ENCODE measurements at places on chromosomes 2 and 18. TPM values are rescaled to one million over a fixed set of nuclear protein-coding genes. Genes with fewer than 3 reads are reported as not detected.

DNA sequence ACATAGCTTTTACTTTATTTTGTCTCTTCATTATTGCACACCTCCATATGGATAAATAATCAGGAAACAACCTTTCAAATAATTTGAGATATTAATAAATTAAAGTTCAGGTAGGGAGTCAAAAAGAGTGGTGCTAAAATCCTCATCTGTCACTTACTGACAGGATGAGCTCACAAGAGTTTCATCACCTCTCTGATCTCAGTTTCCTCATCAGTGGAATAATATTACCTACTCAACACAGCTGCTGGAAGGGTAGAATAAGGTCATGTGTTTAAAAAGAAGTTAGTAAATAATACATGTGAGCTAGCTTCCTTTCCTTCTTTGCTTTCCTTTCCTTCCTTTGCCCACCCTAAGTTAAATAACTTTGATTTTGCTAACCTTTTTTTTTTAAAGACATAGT is 61.9 kb downstream of the RDH14 start:
- peak; percentile 35 for DNase-seq

DNA sequence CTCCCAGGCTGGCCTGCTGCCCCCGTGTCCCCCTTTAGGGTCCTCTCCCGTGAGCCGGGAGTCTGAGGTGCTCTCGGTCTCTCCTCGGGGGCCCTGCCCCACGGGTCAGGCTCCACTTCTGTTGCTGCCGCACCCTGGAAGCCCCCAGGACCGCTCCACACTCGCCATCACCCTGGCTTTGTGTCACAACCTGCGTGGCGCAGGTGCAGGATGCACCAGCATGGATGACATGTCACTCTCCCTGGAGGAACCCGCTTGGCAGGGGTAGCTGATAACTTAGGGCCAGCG is 10.8 kb upstream of the ARHGEF4 start:
- DNase-seq: no peak

GRCh38 chr2:136381722-136382633 is 264.0 kb upstream of the CXCR4 start:
- no peak for DNase-seq

Gene KCNS3
- 0.65 TPM for total RNA-seq

DNA sequence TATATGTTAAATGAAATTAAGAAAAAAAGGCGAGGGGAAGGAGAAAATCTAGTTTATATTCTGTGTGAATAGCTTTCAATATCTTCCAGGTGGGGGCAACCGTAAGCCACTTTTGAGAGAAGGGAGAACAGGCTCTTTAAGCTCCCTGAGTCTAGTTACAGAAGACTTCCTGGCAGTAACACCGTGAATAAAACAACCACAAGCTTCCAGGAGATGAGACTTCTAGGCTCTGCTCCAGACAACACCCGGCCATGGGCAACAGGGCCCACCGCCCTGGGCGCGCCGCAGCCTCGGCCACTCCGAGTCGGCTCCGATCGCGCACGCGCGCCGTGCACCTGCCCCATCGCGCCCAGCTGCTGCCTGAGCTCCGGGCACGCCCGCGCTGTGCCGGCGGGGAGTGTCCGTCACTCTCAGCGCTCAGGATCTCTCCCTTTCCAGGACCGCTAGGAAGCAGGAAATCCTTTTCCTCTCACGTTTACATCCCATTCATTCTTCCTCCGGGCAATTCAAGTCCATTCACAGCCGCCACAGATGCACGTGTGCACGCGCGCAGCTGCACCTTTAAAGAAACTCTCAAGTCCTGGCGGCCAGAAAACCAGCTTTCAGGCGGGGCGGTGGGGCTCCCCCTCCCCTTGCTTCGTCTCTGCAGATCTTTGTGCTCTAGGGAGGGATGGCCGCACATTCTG is 19.4 kb upstream of the PAX3 start:
- peak; percentile 74 for DNase-seq

- DNase-seq: no peak
These were observed 101.4 kb downstream of the MTX2 start for GRCh38 chr2:176370467-176371171.

GRCh38 chr2:46798998-46799698 is 116.5 kb downstream of the MCFD2 start:
- no peak for DNase-seq

- DNase-seq: no peak
These were observed 42.7 kb downstream of the MDH1 start for GRCh38 chr2:63631501-63631900.

GRCh38 chr2:44166096-44166495 is 2.6 kb upstream of the PPM1B start:
- no peak for DNase-seq

- no peak for DNase-seq
These were observed 95.3 kb downstream of the FSIP2 start for GRCh38 chr2:185833864-185834263.

- peak; percentile 85 for DNase-seq
These were observed 33.4 kb upstream of the KLHL29 start for GRCh38 chr2:23351388-23352141.

Gene CBLN2
- total RNA-seq: under 0.01 TPM

DNA sequence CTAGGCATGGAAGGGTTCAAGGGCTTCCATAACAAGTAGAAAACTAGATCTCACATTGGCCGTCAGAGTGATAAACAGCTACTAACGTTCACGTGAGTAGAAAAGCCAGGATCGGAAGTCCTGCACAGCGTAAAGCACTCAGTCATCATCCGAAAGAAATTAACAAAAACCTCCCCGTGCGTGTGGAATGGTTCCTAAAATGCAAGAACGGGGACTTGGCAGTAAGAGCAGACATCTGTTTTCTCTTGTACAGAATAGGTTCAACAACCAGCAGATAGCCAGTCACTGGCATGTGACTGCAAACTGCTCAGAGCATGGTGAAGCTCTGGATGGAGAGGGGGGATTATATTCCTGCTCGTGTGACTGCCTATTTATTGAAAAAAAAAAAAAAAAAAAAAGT is 106.9 kb upstream of the ITGB6 start:
- no peak for DNase-seq

Gene CAVIN2
- total RNA-seq: 252 TPM

DNA sequence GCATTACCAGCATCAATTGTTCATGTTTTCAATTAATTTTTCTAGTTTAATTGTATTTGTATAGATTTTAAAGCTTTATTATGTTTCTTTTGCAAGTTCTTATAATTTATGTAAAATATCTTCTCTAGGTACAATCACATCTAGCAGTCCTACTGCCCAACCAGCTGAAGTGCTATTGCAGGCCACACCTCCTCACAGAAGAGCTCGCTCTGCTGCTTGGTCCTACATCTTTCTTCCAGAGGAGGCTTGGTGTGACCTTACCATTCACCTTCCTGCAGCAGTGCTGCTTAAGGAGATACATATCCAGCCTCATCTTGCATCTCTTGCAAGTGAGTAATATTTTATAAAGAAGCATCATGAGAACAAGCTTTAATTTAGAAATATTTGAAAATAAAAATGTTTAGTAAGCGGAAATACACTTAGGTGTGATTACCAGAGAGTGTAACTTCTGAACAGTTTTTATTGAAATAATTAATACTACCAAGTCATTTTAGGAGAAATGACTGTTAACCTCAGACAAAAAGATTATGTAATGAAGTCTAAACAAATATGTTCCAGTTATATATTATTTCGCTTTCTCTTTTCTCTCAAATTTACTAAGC is 122.9 kb upstream of the TTC27 start:
- DNase-seq: no peak

DNA sequence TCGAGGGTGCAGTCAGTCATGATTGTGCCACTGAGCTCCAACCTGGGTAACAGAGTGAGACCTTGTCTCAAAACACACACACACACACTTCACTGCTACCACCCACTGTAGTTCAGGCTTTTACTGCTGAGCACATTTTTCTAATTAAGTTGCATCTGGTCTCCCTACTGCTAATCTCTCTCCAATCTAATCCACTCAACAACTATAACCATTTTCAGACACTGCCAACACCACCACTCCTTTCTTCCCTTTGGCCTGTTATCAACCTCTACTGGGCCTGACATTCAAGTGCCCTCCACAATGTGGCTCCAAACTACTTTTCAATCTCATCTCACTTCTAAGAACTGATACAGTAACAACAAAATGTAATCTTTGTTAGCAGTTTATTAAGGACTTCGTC is 44.8 kb downstream of the RMP24 start:
- no peak for DNase-seq

Gene SNTG2
- 0.79 TPM for total RNA-seq
